ENCODE measurements at places on chromosomes 2 and 18. TPM values are rescaled to one million over a fixed set of nuclear protein-coding genes. Genes with fewer than 3 reads are reported as not detected.

RTTN gene
- 34.8 TPM for total RNA-seq

EPHA4 gene
- total RNA-seq: 108 TPM

HOXD12 gene
- not detected for total RNA-seq

TNFAIP6 gene
- total RNA-seq: 0.75 TPM

GNLY gene
- total RNA-seq: not detected

SP140 gene
- not detected for total RNA-seq

DSC2 gene
- total RNA-seq: 10.2 TPM

NEU2 gene
- not detected for total RNA-seq

GALR1 gene
- not detected for total RNA-seq

CXXC1 gene
- 108 TPM for total RNA-seq
